Endothelial cell (in vitro differentiated cells): ENCODE measurements at places on chromosomes 12 and 14. TPM values are rescaled to one million over a fixed set of nuclear protein-coding genes. Genes with fewer than 3 reads are reported as not detected.
A peak's percentile ranks its signal among the peaks of the same experiment; 100 is the strongest.

The CCDC196 gene
- total RNA-seq, result not detected

The OTX2 gene
- total RNA-seq, result 12.0 TPM

The TTC9 gene
- 16.9 TPM for total RNA-seq

DNA sequence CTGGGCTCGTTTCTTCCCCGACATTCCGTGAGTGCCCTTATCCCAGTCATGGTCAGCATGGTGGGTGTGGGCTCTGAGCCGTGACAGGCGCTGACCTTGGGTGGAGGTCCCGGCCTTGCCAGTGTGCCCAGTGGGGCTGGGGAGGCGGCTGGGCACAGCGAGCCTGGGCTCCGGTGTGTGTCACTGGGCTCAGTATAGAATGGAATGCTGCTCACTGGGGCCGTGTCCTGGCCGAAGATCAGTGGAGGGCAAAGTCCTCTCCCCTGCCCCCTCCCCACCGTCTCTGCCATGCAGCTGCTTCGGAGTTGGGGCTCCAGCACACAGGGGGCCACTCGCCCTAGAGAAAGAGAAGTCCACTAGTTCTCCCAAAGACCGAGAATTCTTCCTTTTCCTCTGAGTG is 164.4 kb downstream of the TSPAN9 start:
- peaks cover 30% of the 10 kb centered on the region for H3K36me3 ChIP-seq
- H3K27ac ChIP-seq, result no peak overlapping the region
- H3K27me3 ChIP-seq, result peaks cover 18% of the 10 kb centered on the region
- no peak for DNase-seq
- no peak overlapping the region for H3K4me3 ChIP-seq
- H3K4me1 ChIP-seq, result peaks cover 25% of the 10 kb centered on the region

DNA sequence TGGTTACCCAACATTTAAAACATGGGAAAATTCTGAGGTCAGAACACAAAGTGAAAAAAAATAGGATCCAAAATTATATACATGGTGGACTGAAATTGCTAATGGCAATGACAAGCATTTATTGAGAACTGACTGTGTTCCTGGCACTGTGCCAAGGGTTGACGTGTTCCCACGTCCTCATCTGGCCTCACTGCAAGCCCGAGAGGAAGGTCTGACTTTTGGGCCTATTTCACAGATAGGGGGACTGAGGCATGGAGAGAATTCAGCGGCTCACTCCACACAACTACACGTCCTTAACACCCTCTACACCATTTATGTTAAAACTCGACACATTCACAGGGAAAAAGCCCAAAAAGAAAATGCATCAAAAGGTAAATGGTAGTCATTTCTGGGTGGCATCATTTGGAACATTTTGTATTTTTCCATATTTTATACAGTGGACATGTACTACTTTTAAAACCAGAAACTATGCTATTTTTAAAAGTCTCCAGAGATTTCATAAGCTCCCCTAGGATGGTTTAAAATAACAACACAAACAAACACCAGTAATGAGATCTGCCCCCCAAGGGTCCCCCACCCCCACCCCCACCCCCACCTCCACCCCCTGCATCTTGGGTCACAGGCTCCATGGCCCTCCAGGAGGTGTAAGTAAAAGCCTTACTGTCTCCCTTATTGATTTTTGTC is 27.7 kb downstream of the CLMN start:
- H3K36me3 ChIP-seq, result no peaks in the 10 kb centered on the region
- H3K27me3 ChIP-seq, result peaks cover 3% of the 10 kb centered on the region
- H3K27ac ChIP-seq, result no peak overlapping the region
- no peak for DNase-seq
- H3K4me1 ChIP-seq, result no peaks in the 10 kb centered on the region

DNA sequence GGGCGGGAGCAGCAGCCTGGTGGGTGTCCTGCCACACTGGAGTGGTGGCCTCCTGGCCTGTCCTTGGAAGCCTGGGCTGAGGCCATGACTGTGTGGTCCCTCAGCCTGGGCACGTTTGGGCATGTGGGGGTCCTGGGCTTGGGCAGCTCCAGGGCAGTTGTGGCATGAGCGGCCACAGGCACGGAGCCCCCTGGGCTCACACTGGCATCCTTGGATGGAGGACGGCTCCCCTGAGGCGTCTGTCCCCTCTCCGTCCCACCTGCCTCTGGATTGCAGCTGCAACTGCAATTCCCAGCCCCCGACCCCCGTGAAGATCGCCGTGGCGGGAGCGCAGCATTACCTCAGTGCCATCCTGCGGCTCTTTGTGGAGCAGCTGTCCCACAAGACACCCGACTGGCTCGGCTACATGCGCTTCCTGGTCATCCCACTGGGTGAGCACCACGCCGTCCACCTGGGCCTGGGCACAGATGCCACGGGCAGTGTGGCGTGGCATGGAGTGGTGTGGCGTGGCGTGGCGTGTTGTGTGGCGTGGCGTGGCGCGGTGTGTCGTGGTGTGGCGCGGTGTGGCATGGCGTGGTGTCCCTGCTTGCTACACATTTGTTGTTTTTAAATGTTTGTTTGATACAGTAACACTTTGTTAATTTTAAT is 15.1 kb upstream of the TEX22 start:
- no peak overlapping the region for H3K27ac ChIP-seq
- DNase-seq, result no peak
- peaks cover 10% of the 10 kb centered on the region for H3K27me3 ChIP-seq
- H3K4me3 ChIP-seq, result no peak overlapping the region
- H3K36me3 ChIP-seq, result peaks cover 16% of the 10 kb centered on the region
- H3K4me1 ChIP-seq, result no peaks in the 10 kb centered on the region

DNA sequence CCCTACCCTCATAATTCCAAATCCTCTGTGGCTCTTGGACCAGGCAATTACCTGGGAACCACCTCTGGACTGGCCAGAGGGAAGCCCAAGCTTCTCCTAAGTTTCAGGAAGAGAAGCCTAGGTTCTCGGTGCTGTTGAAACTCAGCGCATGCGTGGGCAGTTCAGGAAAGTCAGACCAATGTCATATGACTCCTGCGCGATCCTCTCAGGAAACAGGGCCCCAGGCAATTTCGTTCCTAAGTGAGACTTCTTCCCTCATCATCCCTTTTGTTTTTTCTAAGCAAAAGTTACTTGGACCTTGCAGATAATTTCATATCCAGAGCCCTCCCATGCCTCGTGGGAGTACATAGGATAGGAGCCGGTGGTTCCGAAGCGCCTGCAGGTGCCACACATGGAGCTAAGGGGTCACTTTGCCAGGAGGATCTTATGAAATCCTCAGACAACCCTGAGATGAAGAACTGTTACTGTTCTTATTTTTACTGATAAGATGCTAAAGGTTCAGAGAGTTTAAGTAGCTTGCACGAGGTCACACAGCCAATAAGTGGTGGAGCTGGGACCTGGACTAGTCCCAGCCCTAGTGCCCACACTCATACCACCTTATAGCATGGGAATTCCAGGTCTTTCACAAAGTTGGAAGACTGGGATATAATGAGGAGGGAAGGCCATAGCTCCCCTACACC is 168.2 kb downstream of the ZFP36L1 start:
- H3K4me3 ChIP-seq, result no peak overlapping the region
- no peak for DNase-seq
- peaks cover 7% of the 10 kb centered on the region for H3K4me1 ChIP-seq
- peaks cover 8% of the 10 kb centered on the region for H3K27me3 ChIP-seq
- peaks cover 5% of the 10 kb centered on the region for H3K36me3 ChIP-seq

GRCh38 chr12:128476266-128476665 is 209.3 kb downstream of the TMEM132C start:
- H3K4me3 ChIP-seq, result no peak overlapping the region
- no peaks in the 10 kb centered on the region for H3K4me1 ChIP-seq
- DNase-seq, result no peak

DNA sequence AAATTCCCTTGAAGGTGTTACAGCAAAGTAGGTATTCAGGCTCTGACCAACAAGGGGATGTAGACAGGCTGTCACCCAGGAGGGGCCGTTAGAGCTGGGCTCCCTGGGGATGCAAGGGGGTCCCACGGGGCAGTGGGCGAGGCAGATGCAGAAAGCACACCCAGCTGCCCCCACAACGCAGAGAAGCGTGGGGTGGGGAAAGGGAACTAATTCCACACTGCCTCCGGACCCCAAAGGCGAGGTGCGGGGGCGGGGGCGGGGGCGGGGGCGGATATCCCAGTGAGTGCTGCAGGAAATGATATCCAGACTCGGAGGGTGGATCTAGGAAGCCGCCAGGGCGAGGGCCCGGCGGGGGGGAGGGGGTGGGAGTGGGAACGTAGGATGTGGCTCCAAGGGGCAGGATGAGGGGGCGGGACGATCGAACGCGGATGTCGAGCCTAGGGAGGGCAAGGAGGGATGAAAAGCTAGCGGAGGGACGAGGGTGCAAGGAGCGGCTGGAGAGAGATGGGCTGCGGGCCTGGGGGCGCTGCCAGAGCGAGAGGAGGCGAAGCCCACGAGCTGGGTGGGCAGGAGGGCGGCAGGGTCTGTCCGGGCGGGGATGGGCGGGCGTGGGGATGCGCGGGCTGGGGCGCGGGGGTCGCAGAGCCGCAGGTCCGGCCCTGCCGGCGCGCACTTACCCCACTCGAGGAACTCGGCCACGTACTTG is 874 bp downstream of the CDC42BPB start:
- H3K4me1 ChIP-seq, result peaks cover 37% of the 10 kb centered on the region
- peak; percentile 90 for DNase-seq
- H3K27ac ChIP-seq, result peak overlapping the region; percentile 90

DNA sequence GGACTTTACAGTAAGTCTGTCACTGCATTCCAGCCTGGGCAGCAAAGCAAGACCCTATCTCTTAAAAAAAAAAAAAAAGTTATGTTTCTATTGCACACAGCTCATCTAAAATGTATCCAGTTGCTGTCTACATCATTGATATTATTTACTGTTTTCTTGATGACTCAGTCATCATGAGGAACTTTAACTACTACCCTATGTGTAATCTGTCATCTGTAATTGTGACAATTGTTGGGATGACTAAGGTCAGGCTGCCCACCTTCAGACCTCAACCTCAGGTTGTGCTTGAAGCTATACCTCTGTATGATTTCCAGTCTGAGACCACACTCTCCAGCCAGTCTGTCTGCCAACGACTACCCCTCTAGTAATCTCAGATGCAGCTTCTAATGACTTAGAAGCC is 15.3 kb downstream of the PPP1R13B start:
- peaks cover 4% of the 10 kb centered on the region for H3K4me1 ChIP-seq
- no peaks in the 10 kb centered on the region for H3K27me3 ChIP-seq
- no peak overlapping the region for H3K27ac ChIP-seq
- DNase-seq, result no peak

GRCh38 chr12:9649532-9649940 is 20.0 kb upstream of the CLEC2D start:
- H3K27ac ChIP-seq, result peak overlapping the region; percentile 92
- peak; percentile 9 for DNase-seq

DNA sequence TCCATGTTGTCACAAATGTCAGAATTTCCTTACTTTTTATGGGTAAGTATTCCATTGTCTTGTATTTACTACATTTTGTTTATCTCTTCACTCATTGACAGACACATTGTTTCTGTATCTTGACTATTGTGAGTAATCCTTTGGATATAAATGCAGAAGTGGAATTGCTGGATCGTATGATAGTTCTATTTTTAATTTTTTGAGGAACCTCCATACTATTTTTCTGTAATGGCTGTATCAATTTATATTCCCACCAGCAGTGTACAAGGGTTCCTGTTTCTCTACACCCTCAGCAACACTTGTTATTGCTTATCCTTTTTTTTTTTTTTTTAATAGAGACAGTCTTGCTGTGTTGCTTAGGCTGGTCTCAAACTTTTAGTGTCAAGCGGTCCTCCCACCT is 3.5 kb upstream of the KICS2 start:
- H3K36me3 ChIP-seq, result no peaks in the 10 kb centered on the region
- H3K27ac ChIP-seq, result no peak overlapping the region
- no peak for DNase-seq
- H3K27me3 ChIP-seq, result peaks cover 4% of the 10 kb centered on the region
- peaks cover 9% of the 10 kb centered on the region for H3K4me1 ChIP-seq

GRCh38 chr14:99971941-99972747 is 93.1 kb upstream of the EVL start:
- H3K27me3 ChIP-seq, result peaks cover 17% of the 10 kb centered on the region
- peaks cover 9% of the 10 kb centered on the region for H3K36me3 ChIP-seq
- H3K4me3 ChIP-seq, result peak overlapping the region; percentile 97
- H3K4me1 ChIP-seq, result peaks cover 16% of the 10 kb centered on the region
